ENCODE measurements at places on chromosomes 4 and X.

- no peak for DNase-seq
These were observed 68.7 kb upstream of the NDST3 start for GRCh38 chr4:117965622-117966021.

DNA sequence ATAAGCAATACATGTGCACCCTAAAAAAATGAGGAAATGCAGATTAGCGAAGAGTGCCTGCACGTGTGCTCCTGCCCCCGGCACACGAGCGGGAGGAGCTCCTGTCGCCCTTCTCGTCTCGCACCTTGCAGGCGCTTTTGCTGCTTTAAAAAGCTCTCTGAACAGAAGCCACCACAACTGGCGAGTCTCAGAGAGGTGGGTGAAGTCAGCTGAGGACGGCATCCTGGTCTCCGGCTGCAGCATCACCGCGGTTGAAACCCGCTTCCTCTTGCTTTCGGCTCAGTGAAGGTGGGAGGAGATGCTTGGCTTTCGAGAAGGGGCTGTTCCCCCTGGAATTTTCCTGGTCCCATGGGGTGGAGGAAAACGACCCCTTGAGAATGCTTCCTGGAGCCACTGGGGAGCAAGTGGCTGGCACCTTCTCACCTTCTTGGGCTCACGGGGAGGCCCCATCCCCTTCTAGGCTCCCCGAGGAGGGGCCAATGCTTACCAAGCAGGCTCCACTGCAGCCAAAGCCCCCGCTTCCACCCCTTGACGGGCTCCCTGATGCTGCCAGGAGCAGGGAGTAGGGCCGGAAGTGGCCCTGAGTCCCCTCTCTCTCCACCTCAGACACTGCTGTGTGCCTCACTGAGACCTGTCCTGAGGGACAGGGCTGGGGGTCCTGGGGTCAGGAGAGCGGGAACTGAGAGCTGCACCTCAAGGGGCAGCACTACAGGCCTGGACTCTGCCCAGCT lies 29.2 kb upstream of the MXD4 start:
- peak; percentile 86 for DNase-seq

DNA sequence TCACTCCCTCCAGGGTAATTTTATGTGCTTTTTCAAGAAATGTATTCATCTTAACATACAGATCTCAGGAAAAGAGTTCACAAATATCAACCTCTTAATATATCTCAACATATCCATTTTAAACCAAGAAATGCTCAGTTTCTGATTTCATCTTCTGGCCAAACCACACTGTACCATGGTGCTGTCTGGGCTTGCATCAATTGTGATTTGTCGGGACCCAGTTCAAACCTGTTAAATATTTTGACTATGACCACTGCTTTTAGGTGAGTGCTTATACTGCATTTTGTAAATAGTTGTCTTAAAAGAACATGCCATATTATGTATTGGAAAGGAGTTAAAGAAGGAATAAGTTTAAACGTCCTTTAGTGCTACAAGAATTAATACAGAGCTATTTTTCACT lies 352.1 kb downstream of the SPOCK3 start:
- DNase-seq, result no peak

DNA sequence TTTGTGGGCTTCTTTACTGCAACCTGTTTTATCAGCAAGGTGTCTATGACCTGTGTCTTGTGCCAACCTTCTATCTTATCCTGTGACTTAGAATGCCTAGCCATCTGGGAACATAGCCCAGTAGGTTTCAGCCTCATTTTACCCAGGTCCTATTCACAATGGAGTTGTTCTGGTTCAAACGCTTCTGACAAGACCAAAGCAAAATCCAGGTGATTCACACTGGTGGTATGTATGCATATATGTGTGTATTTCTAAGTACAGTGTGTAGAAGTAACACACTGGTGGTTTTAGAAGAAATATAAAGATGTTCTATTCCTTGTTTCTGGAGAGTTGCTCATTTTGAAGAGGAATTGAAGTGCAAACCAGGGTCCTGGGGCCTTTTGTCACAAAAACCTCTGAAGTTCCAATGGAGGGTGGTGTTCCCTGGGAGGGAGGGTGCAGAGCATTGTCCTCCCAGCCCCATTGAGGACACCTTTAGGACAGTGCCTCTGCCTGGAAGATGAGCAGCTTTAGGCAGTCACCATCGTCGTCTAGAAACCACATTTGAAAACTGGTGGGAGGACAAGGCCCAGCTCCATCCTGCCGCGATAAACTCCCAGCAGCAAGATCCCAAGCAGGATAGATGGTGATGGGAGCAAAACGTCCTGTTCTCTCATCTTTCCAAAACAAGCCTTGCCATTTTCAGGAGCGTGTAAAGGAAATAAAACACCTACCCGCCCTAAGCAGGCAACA lies 191.4 kb downstream of the TSPAN5 start:
- DNase-seq, result no peak

DNA sequence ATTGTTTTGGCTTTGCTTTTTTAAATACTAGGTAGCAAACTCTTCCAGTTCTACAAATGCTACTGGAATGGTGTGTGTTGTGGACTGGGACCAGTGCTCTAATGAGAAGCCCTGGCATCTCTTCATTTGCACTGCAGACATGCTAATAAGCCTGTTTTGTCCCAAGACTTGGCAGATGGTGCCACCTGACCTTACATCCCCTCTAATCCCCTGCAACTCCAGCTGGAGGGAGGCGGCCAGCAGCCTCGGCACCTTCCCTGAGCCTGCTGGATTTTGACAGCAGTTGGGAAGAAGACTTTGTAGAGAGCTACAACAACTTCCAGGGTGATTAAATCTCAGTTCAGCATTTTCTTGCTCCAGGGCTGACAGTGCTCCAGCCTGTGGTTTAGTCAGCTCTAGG lies 200.0 kb downstream of the DCLK2 start:
- DNase-seq, result no peak

GRCh38 chrX:68998716-68999115 lies 166.5 kb downstream of the PJA1 start:
- DNase-seq, result no peak

GRCh38 chr4:26206339-26206738 lies 114.5 kb upstream of the RBPJ start:
- no peak for DNase-seq

DNA sequence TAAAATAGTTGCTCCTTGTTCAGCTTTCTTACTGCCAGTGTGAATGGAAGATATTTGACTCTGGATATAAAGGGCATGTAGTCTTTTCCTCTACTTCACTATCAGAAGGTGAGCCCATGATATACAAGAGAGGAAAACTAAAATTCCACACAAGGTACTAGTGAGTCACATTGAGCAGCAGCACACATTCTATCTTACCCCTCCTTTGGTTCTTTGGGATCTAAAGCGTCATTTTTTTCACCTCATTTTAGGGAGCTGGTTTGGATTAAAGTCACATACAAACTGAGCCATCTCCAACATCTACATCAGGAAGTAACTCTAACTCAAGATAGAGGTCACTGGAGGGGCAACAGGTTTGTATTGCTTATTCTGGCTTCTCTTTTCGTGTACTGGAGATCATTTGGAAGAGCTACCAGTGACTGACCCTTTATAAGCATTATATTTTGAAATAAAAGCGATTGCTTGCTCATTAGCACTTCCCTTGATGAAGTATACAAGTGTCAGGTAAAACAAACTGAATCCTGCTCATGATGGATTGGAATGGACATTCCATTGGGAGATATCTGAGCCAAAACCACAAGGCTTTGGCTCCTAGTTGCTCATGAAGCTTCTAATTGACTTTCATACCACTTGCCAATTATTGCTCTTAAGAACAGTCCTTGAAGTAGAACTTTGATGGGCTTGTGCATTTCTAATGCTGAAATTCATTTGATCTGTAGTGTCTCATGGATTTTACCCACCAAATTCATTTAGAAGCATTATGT lies 124.1 kb downstream of the SPCS3 start:
- DNase-seq, result no peak

Measured in T-cell (primary cell).